ENCODE measurements at places on chromosomes 4 and X.

DNA sequence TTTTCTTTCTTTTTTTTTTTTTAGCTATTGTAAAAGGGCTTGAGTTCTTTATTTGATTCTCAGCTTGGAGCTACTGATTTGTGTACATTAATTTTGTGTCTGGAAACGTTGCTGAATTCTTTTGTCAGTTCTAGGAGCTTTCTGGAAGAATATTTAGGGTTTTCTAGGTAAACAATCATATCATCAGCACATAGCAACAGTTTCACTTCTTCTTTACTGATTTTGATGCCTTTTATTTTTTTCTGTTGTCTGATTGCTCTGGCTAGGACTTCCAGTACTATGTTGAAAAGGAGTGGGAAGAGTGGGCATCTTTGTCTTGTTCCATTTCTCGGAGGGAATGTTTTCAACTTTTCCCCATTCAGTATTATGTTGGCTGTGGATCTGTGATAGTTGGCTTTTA lies 292.2 kb downstream of the GABRG1 start:
- no peak for DNase-seq

DNA sequence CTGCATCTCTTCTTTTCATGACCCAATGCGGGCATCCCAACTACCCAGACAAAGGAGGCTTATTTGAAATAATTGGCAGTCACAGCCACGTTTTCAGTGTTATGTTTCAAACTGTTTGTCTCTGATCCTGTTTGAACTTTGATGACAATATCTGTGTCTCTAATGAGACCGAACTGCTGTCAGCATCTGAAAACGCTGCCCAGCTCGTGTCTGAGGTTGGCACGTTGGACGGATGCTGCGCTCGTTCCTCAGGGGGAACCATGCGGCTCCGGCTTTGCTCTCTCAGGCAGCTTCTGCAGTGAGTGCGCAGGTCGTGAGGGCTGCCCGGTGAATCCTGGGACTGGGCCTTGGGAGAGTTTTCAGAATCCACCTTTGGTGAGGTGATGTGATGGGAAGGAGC lies 58.4 kb upstream of the SORBS2 start:
- no peak for DNase-seq

DNA sequence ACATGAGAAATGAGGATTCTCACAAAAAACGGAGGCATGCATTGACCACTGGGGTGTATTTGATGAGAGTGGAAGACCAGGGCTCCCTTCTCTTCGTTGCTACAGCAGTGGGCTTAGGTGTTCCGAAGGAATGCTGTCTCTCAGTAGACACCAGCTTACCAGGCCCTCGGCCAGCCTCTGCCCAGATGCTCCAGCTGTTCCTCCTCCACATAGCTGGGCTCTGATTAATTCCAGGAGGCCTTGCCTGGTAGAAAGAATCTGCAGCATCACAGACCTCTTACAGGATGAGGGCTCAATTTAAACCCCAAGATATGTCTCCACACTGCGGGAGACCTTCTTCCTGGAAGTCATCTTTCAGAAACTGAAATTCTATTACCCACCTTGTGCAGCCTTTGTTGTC lies 346.6 kb upstream of the TENM3 start:
- no peak for DNase-seq

GRCh38 chrX:9942086-9942485 lies 25.1 kb upstream of the CLDN34 start:
- no peak for DNase-seq

DNA sequence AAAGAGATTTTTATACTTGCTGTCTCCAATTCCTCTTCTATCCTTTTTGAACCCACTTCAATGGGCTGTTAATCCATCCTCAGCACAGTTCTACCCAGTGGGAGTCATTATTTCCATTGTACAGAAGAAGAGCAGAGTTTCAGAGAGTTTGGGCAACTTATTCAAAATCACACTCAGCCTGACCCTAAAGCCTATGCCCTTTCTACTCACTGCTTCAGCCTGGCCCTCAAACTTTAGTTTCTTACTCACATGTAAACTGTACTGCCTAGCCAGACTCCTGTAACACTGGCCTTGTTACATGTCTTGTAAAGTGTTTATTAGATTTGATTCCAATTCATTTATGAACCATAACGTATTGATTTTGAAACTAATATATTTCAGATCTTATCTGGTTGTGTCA lies 25.1 kb upstream of the USO1 start:
- DNase-seq = no peak

GRCh38 chr4:154593868-154594267 lies 3.3 kb upstream of the FGA start:
- no peak for DNase-seq

DNA sequence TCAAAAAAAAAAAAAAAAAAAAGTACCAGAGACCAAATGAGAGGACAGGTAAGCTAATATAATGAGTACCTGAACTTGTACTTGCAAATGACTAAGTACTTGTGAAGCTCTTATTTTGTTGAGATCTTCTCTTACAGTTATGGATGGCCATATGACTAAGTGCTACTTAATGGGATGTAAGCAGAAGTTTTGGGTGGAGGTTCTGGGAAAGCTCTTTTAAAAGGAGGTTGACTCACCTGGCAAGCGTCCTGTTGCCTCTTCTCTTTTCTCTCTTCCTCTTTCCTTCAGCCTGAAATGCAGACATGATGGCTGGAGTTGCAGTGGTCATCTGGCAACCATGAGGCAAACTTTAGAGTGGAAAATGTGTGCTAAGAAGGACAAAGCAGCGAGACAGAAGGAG lies 36.9 kb upstream of the MED14 start:
- DNase-seq = peak; percentile 58
